ENCODE measurements at places on chromosomes 5 and 9. TPM values are rescaled to one million over a fixed set of nuclear protein-coding genes. Genes with fewer than 3 reads are reported as not detected.

- no peak overlapping the region for H3K4me3 ChIP-seq
- no peaks in the 10 kb centered on the region for H3K4me1 ChIP-seq
- no peak for DNase-seq
- no peaks in the 10 kb centered on the region for H3K27me3 ChIP-seq
- no peaks in the 10 kb centered on the region for H3K36me3 ChIP-seq
These were observed 68.5 kb downstream of the GHR start for GRCh38 chr5:42491699-42492098.

DNA sequence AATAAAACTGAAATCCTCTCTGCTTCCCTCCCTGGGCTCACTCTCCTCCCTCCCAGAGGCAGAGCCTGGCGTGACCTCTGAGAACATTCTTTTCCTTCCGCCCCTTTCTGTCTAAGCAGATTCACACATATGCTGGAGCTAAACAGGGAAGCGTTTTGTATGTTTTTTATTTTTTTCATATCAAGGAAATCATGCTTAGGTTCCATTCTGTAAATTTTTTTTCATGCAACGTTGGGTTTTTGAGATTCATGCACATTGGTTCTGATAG lies 20.2 kb upstream of the BARHL1 start:
- no peak overlapping the region for H3K4me3 ChIP-seq
- no peaks in the 10 kb centered on the region for H3K4me1 ChIP-seq
- DNase-seq, result no peak

Gene SVEP1
- not detected for total RNA-seq

Gene DAB2
- 5.2 TPM for total RNA-seq
